PC-9 (cell line): ENCODE measurements at places on chromosomes 12 and 14. TPM values are rescaled to one million over a fixed set of nuclear protein-coding genes. Genes with fewer than 3 reads are reported as not detected.

DNA sequence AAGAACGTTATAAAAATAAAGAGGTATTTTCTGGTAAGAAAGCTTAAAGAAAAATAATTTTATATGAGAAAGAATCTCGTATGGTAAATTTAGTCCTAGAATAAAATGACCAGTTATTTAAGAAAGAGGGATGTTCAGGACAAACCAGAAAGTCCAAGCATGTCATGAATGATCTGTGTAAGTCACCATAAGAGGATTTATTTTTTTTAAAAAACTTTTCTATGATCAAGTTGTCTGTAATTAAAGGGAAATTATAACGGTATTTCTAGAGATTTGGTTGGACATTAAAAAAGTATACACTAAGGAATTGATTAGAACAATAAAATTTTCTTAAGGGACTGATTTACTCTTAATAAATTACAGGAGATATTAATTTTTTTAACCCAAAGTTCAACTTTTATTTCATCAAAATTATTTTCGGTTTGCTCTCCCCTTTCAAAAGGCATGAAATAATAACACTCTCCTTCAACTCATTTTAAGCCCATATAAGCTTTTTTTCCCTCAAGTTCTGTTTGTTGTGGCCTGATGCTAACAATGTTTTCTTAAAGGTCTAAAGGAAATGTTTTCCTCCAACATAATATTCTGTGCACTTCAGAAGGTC is 49.9 kb upstream of the CPSF6 start:
- H3K36me3 ChIP-seq = no peaks in the 10 kb centered on the region
- no peaks in the 10 kb centered on the region for H3K4me1 ChIP-seq
- H3K4me3 ChIP-seq = no peak overlapping the region
- no peak overlapping the region for H3K27ac ChIP-seq
- no peak for DNase-seq

- H3K27ac ChIP-seq = no peak overlapping the region
- H3K27me3 ChIP-seq = no peaks in the 10 kb centered on the region
- peaks cover 53% of the 10 kb centered on the region for H3K4me1 ChIP-seq
- H3K36me3 ChIP-seq = no peaks in the 10 kb centered on the region
Measured at GRCh38 chr14:68510201-68511128, 282.4 kb downstream of the ZFP36L1 start.

- no peak overlapping the region for H3K27ac ChIP-seq
- DNase-seq = no peak
- H3K4me1 ChIP-seq = peaks cover 12% of the 10 kb centered on the region
- no peak overlapping the region for H3K4me3 ChIP-seq
- no peaks in the 10 kb centered on the region for H3K36me3 ChIP-seq
Measured at GRCh38 chr12:47156167-47156736, 76.5 kb upstream of the AMIGO2 start.

DNA sequence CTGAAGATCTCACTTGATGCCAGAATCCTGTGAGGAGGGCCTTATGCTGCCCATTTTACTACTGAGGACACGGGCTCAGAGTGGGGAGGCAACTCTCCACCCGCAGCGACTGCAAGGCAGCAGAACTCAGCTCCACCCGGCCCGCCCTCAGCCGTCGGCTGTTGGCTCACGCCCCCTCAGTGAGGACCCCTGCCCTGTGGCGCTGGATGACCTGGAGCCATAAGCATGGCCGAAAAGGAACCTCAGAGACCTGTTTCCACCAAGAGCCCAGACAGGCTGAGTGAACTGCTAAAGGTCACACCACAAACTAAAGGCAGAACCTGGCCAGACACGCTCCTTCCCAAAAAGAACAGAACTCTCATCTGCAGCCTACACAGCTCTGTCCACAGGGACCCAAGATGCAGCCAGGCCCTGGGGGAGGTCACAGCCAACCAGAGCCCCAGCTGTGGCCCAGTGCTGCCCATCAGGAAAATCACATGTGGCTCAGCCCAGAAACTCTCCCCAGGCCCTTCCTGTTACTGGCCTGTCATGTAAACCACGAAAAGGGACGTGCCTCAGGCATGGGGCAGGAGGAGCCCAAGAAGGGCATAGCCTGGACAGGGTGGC is 32.8 kb downstream of the CCNK start:
- no peak overlapping the region for H3K4me3 ChIP-seq
- no peak for DNase-seq
- H3K36me3 ChIP-seq = no peaks in the 10 kb centered on the region
- no peaks in the 10 kb centered on the region for H3K27me3 ChIP-seq
- H3K27ac ChIP-seq = no peak overlapping the region
- H3K4me1 ChIP-seq = no peaks in the 10 kb centered on the region

DNA sequence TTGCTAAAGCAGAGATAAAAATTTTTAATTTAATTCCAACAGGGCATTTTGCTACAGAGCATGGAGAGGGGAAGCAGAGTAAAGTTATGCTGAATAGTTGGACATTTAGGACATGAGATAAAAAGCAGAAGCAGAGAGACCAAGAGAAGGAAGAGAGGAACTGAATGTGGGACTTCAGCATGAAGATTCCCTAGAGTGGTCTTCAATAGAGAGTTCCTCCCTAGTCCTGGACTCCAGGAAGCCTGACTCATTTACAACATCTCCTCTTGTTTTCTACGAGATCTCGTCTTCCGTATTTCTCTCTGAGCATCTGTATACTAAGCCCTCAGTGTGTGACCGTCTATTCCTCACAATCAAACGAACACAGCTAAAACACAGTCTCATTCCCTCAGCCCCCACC is 35.2 kb upstream of the IFT81 start:
- no peaks in the 10 kb centered on the region; the same call in 1 of the 2 replicates for H3K27me3 ChIP-seq
- no peaks in the 10 kb centered on the region for H3K4me1 ChIP-seq
- H3K4me3 ChIP-seq = no peak overlapping the region
- H3K36me3 ChIP-seq = no peaks in the 10 kb centered on the region

Gene BORCS5
- total RNA-seq = 18.2 and 19.7 TPM in 2 replicates

Gene ACACB
- 13.8 and 15.1 TPM in 2 replicates for total RNA-seq

Gene SOCS2
- total RNA-seq = 9.2 and 11.1 TPM in 2 replicates
